ENCODE measurements at places on chromosomes 5 and 9.

- DNase-seq = peak; percentile 50
Measured at GRCh38 chr9:112063151-112063550, 111.9 kb downstream of the SUSD1 start.

DNA sequence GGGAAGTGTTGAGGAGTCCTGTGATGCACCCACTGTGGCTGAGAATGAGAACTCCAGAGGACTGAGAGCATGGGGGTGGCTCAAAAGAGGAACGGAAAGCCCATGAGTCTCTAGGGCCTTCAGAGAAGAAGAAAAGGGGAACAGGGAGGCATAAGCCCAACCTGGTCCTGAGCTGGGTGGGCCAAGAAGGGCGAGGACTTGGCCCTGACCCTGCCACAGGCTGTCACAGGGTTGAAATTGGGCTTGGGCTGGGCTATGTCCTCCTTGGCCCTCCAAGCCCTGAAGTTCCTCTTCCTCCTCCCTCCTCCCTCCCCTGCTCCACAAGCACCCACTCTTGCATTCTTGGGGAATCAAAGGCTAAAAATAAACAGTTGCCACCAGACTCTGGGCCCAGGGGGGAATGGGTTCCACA lies 49.3 kb upstream of the PPARGC1B start:
- no peak for DNase-seq

GRCh38 chr9:3857673-3858072 lies 331.9 kb upstream of the RFX3 start:
- DNase-seq = peak; percentile 80

- peak; percentile 60 for DNase-seq
Measured at GRCh38 chr5:39016587-39017275, 57.5 kb downstream of the RICTOR start.

DNA sequence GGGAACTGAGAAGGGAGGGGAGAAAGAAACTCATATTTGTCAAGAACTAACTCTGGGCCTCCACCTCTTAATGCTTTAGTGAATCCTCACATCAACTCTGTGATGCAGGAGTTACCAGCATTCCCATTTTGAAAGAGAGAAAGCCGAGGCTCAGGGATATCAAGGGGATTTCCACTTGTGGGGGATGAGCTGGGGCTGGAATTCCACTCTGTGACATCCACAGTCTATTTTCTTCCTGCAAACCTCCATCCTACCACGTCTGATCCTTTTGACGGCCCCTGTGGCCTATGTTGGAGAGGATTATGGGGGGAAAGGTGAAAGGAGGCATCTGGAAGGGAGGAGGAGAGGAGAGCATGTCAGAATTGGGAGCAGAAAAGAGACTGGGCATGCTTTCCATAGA lies 9.0 kb downstream of the LCP2 start:
- DNase-seq = no peak

DNA sequence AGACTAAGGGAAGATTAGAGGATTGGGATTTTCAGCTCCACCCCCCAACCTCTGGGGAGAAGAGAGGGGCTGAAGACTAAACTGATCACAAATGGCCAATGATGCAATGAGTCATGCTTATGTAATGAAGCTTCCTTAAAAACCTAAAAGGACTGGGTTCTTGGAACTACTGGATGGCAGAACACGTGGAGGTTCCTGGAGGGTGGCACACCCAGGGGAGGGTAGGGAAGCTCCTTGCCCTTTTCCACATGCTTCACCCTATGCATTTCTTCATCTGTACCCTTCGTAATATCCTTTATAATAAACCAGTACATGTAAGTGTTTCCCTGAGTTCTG lies 48.6 kb downstream of the ARHGEF28 start:
- DNase-seq = no peak

- DNase-seq = no peak
Measured at GRCh38 chr9:82668689-82669199, 394.2 kb downstream of the RASEF start.

- peak; percentile 36 for DNase-seq
Measured at GRCh38 chr9:38263532-38263931, 129.0 kb upstream of the ALDH1B1 start.

GRCh38 chr5:27266184-27266583 lies 227.8 kb upstream of the CDH9 start:
- DNase-seq = peak; percentile 72

DNA sequence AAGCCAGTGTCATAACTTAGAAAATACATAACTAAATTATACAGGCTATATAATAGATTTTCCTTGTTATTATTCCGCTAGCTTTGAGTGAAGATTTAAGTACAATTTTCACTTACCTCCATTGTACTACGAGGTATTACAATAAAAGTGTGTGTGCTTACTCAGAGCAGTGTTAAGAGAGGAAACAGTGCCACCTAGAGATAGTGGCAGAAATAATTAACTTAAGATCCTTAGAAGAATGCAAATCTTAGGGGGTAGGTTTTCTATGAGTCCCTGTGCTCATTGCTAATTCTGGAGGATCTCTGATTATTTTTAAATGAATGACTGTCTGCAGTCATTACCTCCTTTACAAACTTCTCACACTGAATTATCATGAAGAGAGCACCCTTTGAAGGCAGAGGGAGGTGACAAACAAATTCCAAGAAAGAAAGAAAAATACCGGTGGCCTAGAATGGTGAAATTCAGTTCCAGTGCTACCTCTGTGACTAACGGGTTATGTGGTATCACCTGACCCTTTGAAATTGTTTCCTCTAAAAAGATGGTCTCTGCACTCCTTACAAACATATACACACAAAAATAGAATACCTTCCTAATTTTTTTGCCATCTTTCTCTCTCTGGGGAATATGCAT lies 379.8 kb downstream of the TRIM36 start:
- DNase-seq = peak; percentile 16

GRCh38 chr9:121640076-121640475 lies 11.4 kb upstream of the DAB2IP start:
- DNase-seq = peak; percentile 6

DNA sequence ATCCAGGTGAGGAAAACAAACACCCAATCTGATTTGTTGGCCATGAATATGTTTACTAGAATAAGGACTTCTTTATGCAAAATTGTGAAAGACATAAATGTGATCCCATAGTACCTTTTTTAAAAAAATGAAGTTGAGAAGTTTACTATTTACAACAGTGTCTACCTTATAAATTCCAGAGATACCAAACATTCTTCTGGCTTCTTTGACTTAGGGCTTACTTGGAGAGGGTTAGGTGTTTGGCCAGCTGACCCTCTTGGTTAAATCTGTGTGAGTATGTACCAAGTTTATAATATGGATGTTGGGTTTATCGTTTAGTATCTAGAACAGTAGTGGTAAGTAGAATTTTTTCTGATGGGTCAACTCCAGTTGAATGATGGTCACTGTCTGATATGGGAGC lies 212.3 kb downstream of the DOCK8 start:
- no peak for DNase-seq

DNA sequence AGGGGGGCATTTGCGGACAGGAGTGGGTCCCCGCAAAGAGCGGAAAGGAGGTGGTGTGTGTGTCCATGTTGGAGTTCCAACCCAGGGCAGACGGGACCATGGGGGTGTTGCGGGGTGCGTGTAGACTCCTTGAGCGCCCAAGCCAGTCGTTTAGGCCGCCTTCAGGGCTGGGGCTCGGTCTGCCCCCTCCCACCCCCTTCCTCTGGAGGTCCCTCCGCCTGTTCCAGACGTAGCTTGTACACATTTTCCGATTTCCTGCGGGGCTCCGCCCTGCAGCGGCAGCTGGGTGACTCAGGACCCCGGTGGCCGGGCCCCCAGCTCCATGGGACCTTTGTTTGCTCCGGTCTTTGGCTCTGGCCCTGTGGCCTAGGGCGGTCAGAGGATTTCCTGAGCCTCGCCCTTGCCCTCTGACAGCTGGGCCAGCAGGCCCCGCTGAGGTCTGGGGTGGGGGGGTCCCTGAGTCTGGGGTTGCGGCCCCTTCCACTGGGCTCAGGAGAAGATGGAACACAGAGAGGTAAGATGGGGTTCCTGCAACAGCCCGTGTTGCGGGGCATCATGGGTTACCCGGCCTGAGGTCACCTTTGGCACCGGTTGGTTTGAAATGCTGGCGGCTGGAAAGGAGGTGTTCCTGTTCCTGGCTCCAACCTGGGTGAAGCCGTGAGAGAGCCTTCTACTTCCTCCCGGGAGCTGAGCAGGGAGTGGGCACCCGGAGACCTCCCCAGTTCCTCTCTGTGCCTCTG lies 1.5 kb downstream of the PKN3 start:
- DNase-seq = no peak

- DNase-seq = no peak
Measured at GRCh38 chr9:80831751-80832150, 857.6 kb downstream of the TLE1 start.

- DNase-seq = no peak
Measured at GRCh38 chr9:125931211-125931610, 184.0 kb downstream of the PBX3 start.

- DNase-seq = no peak
Measured at GRCh38 chr9:132804576-132805295, 73.3 kb downstream of the AK8 start.

- no peak for DNase-seq
Measured at GRCh38 chr5:10801931-10802666, 41.1 kb upstream of the DAP start.

- DNase-seq = no peak
Measured at GRCh38 chr5:158380661-158381060, 521.7 kb upstream of the CLINT1 start.

DNA sequence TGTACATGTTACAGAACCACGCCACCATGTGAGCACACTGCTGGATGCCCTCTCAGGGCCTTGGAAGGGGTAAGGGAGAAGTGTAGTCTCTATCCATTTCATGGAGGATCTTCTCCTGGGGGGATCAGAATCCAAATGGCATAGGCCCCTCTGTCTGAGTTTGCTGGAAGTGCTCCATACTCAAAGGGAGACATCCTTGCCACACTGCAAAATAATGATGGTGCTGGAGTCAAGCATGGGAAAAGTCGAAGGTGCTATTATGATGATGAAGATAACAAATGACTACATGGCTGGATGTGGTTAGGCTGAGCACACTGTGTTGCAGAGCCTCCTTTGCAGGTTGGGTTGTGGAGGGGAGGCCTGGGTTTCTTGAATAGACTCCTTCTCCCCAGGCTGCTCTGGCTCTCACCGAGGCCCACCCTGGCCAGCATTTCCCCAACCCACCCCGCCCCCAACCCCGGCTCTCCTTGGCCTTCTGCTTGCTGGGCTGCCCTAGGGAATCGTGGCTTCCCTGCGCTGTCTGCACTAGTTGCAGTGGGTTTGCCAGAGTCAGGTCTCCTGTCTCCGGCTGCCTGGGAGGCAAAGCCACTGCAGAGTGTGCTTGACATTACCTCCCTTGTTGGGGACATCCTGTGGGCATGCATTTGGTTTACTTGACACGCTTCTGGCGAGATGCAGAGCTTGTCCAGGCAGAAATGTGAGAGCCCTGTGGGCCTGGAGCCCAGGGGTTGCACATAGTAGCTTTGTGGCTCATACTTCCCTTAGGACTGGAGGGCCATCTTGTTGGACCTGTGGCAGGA lies 3.0 kb downstream of the MVB12B start:
- no peak for DNase-seq

DNA sequence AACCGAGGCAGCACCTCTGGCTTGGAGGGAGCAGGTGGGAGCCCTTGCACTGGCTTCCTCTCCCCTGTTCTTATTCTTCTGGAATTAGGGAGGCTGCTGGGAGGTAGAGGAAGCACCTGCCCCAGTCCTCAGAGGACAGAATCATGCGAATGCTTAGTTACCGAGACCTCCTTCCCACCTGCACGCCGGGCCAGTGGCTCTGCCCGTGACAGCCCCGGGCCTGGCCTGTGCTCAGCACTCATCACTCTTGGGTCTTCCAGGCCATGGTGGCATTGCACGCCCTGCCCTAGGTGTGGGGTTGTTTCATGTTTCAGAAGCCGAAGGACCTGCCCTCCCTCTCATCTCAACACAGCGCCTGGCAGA lies 45.3 kb upstream of the NKD2 start:
- no peak for DNase-seq

GRCh38 chr9:127812936-127813675 lies 10.4 kb downstream of the FPGS start:
- no peak for DNase-seq

GRCh38 chr5:83767409-83767992 lies 46.8 kb upstream of the HAPLN1 start:
- DNase-seq = peak; percentile 6

DNA sequence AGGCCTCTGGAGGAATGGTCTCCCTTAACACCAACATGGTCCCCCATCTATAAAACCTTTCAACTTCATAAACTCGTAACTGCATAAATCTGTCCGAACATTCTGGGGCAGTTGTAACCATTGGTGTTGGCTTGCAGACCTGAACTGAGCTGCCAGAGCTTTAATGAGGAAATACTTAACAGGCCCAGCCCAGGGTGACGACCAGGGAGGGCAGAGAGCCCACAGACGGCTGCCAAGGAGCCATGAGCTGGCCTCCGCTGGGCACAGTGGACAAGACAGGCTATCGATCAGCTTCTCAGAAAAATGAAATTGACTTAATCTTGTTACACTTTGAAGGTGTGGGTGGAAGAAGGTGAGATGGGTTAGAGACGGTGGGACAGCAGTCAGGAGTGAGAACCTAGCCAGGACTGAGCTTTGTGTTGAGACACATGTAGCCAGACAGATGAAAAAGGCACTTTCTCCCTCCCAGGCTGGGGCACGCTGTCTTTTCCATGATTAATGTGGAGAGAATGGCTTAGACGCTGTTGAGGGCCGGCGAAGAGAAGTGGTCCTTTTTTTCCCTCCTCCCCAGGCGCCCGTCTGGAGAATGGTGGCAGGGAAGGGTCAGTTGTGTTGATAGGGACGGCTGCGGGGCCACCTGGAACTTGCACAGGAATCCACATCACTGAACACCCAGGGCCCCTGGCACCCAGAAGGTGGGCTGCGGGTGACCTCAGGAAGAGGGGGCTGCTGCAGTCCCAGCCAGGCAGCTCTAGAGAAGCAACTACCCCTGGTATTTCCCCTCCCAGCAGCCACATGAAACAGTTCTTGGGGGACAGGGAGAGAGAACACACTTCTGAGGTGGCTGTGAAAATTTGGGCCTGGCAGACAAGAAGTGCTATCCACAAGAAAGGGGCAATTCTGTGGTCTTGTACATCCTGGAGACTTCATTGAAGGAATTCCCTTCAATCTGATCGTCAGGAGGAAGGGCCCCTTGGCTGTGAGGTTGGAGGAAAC lies 27.3 kb upstream of the TCOF1 start:
- DNase-seq = no peak

DNA sequence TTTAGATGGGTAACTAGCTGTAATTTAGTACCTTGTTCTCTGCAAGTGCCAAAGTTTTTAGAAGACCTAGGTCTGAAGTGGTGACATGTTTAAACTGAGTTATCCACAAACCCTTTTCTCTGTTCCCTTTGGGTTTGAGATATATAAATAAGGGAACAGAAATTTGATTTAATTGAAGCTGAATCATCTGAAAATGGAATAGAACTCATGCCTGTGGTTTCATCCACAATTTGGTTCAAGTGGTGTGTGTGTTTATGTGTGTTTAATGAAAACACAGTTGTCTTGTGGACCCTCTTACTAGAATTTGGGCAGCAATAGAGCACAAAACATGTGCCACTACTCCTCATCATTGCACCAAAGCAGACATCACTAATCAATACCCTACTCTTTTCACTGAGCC lies 216.9 kb downstream of the GLIS3 start:
- no peak for DNase-seq
